Coronary artery (tissue), 2 donors: ENCODE measurements at places on chromosomes 16 and 17.

GRCh38 chr17:14559264-14560119 is 258.6 kb downstream of the HS3ST3B1 start:
- DNase-seq: no peak

- no peak for DNase-seq
Measured at GRCh38 chr17:17114592-17115225, 72.5 kb downstream of the MPRIP start.

DNA sequence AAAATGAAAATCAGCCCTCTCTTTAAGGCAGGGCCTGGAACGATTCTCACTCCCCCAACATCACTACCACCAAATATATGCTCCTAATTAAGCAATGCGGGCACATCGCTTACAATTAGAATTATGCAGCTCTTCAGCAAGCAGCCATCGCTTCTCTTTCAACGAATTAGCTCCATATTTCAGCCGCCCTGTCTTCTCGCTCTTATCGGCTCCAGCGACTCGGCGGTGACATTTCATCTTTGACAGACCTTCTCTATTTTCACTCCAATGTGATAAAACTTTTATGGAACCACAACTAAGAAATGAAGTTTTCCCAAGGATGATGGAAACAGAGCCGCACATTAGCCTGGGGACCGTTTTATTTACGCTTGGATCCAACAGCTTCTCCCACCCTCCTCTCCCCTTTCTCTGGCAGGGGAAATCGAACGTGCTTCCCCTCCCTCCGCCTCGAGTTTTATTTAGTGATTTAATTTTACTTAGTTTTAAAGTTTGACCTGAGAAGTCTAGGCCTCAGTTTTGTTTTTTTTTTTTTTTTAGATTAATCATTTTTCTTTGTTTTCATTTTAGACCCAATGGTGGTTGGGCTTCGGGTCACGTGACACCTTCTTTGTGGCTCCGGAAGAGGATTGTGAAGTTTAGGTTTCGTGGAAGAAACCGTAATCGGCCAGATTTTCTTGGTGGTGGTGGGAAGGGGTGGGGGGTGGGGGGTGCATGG is 3.1 kb upstream of the HOXB2 start:
- no peak for DNase-seq

- DNase-seq: no peak
Measured at GRCh38 chr16:85662482-85662812, 26.3 kb downstream of the GINS2 start.

- DNase-seq: no peak
Measured at GRCh38 chr16:18933501-18933900, 7.3 kb upstream of the SMG1 start.

GRCh38 chr17:17303847-17304490 is 796 bp downstream of the NT5M start:
- no peak for DNase-seq

DNA sequence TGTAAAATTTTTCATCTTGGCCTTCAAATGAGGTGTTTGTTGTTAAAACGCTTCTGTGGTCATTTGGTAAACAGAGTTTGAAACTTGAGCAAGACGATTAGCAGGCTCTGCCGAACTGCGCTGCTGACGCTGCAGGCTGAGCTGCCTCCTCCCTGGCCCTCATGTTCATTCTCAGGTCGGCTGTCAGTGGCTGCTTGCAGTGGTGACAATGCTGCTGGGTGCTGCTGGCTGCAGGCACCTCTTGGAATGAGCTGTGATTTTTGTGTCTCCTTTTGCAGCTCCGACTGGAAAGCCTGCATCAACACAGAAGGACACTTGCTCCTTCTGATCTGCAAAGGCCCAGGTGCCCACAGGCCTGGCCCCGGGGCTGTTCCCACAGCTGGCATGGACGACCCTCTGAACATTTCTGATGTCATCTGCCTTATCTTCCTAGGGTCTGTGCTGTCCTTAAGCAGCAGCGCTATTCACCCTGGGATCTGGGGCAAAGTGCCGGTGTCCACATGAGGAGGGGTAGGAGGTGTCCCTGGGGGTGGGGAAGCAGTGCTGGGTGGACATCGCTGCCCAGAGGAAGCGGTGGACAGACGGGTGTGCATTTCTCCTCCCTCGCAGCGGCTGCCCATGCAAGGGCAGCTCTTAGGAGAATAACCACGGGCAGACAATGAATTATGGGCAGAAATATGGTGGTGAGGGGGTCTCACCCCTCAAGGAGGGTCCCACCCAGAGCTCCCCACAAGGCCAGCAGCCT is 23.1 kb upstream of the OSGIN1 start:
- no peak for DNase-seq

- no peak for DNase-seq
Measured at GRCh38 chr17:43327421-43327820, 71.4 kb upstream of the ARL4D start.

- no peak for DNase-seq
Measured at GRCh38 chr17:55760643-55761355, 9.9 kb downstream of the PCTP start.

GRCh38 chr16:86771506-86772460 is 193.4 kb downstream of the FOXL1 start:
- DNase-seq: no peak

GRCh38 chr17:40095944-40096791 is 4.2 kb downstream of the NR1D1 start:
- peak; percentile 76 for DNase-seq

DNA sequence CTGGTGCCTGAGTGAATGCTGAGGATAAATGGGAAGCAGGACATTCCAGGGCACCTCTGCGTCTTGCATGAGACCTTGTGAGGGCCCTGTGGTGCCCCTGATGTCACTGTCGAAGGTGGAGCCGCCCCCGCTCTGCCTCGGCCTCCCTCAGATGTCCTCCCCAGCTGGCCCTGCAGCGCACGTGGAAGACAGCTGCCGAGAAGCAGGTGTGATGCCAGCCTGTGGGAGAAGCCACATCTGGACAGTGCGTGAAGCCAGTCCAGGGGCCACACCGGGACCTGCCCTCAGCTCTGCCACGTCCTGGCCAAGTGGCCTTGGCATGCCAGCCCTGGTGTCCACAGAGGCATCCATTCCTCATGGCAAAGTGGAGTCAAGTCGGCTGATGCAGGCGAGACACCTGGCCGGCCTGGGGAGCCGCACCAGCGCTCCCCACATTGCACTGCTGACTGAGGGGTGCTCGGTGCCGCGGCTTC is 21.6 kb upstream of the METRNL start:
- peak; percentile 46 for DNase-seq

GRCh38 chr17:18848501-18848900 is 9.4 kb upstream of the PRPSAP2 start:
- DNase-seq: no peak

DNA sequence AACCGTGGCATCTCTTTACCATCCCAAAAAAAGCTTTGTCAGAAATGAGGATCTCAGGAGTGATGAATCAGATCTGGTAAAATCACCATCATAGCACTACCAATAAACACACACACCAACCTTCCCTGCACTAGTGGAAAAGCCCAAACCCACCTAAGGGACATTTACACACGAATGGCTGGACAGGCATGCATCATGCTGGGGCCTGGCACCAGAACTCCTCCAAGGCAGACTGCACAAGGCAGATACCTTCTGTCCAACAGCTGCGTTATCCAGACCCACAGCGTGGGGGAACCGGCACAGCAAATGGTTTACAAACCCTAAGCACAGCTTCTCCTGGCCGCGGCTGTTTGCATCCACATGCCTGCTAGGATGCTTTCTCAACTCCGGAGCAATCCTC is 2.8 kb downstream of the ASIC2 start:
- DNase-seq: no peak
